ELF-1 (cell line): ENCODE measurements at places on chromosomes 12 and 14.

GRCh38 chr12:3491938-3492792 lies 1.2 kb downstream of the PRMT8 start:
- DNase-seq, result peak; percentile 91

DNA sequence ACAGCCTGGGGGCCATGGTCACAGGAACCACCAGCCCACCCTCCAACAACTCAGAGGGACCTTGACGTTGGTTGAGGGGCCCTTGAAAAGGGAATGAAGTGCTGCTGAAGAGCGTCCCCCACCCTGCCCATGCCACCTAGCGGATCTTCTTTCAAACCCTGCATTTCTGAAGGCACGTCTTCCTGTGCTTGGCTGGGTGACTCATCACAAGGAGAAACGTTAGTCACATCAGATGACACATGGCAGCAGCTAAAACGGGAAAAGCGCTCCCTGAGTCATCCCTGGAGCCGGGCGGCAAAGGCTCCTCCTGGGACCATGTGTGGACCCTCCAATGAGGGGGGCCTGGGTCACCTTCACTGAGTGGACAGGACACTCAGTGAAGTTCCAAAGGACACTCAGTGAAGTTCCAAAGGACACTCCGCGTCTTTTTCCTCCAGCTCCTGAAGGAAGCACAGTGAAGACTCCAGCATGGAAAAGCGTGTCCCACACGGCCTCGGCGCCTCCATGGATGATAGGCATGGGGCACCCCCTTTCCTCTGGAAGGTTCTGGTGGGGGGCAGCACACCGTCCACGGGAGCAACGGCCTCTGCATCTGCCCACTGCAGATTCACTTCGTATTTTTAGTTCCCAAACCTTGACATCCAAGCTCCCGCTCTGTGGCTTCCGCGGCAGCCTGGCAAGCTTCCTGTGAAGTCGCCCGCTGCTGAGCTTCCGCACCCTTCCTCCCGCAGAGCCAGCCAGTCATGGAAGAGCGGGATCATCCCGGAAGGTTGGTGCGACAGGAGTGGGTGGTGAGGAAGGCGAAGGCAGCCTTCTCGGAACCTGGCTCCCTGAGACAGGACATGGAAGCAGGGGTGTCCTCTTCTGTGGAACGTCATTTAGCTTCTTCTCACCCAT lies 383.4 kb downstream of the VRK1 start:
- peak; percentile 23 for DNase-seq

DNA sequence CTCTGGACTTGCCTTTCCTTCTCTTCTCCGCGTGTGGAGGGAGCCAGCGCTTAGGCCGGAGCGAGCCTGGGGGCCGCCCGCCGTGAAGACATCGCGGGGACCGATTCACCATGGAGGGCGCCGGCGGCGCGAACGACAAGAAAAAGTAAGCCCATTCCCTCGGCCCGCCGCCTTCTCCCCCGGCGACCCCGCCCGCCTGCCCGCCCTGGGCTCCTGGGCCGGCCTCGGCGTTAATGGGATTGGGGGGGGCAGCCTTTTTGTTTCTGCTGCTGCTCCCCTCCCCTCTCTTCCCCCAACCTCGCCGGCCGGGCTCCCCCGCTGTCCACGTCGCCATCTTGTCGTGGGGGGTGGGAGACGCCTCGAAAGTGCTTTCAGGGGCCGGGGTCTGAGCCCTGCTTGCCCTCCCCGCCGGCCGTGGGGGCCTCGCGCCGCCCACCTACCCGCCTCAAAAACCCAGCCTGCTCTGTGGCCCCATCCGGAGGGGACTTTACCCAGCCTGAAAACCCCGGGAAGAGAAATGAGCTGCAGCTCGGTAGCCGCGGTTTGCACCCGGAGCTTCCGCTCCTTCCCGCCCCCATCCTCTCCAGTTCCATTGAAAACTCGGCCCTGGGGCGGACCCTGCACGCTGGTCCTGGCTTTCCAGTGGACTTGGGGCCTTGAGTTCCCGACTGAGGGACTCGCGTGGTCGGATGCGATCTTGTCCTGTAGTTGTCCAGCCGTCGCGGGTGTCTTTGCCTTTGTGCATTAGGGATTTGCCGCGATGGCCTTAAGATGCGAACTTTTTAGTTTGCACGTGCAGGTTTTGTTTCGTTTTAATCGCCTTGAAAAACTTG lies 598 bp downstream of the HIF1A start:
- DNase-seq, result peak; percentile 76

GRCh38 chr12:30975581-30975980 lies 49.0 kb downstream of the TSPAN11 start:
- no peak for DNase-seq

DNA sequence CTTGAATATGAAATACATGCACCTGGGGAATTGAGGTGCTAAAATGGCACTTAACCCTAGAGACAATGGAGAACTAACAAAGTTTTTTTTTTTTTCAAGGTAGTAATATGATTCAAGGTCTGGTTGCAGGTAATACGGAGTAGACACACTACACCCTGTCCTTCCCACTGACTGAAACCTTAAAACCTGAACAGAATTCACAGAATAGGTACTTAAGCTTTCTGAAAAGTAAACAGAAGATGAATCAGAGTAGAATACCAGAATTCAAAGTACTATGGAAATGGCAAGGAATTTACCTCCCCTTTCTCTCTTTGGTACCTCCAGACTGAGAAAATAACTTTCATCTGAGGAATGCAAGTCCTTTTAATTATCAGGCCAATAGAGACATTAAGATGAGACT lies 87.2 kb downstream of the PAPLN start:
- DNase-seq, result no peak

GRCh38 chr12:65443038-65443437 lies 164.6 kb downstream of the MSRB3 start:
- no peak for DNase-seq

- DNase-seq, result no peak
Measured at GRCh38 chr12:76704693-76705092, 59.2 kb upstream of the ZDHHC17 start.

DNA sequence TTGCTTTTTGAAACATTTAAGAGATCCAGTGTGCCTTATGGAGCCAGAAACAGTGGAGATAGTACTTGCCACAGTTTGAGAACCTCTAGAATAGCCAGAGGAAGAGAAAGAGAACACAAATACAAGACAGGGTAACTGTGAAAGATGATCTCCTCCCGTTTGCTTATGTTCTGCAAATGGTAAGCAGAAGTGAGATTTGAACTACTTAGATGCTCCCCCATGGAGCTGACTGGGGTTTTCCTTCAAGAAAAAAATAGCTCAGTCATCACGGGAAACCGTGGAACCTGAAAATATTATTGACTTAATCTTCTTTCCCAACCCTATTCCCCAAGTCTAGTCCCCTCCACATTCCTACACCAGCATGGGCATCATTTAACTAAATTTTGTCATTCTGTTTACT lies 87.1 kb downstream of the KIF21A start:
- DNase-seq, result no peak

- DNase-seq, result no peak
Measured at GRCh38 chr14:34649344-34649743, 19.4 kb upstream of the SNX6 start.

DNA sequence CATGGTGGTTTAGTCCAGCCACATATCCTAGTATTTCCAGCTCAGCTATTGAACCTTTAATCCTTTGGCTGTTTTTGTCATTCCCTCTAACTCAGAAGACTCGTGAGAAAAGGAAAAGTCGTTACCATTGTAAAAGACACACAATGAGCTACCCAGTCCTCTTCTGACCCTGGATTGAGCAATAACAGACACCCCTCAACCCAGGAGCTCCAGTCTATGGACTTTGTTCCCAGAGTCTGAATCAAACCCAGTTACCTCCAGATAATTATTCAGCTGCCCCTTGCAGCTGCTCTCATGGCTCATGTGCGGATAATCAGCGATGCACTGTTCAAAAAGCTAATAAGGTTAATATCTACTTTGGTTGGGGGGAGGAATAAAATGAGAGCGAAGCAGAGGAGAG lies 402.4 kb downstream of the BTG1 start:
- no peak for DNase-seq

DNA sequence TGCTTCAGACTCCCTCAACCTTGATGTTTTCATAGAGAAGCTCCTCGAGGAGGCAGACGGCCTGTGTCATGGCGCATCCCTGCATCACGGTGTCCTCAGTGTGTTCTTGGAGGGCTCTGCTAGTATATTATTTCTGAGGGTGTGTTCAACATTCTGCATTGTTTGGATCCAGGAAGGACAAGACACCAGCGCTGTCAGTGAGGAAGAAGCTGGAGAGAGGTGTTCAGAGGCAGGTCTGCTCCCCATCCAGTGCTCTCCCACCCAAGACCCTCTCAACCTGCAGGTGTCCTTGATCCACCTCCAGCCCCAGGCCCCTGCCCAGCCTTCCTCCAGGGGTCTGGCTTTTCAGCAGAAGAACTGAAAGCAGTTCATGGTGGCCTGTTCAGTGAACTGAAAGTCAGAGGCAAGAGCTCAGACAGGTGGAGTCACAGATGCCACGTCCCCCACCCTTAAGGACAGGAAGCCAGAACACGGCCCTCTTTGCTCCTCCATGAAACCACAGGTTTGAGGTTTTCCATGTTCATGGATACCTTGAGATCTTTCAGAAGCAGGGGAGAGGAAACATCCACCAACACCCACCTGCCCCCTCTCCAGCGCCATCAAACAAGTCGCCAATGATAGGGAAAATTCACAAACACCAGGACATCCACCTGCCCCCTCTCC lies 37.4 kb downstream of the DIO3 start:
- DNase-seq, result no peak

- no peak for DNase-seq
Measured at GRCh38 chr14:61168141-61168540, 113.0 kb downstream of the TMEM30B start.
